ENCODE measurements at places on chromosomes 6 and 20. TPM values are rescaled to one million over a fixed set of nuclear protein-coding genes. Genes with fewer than 3 reads are reported as not detected.
A peak's percentile ranks its signal among the peaks of the same experiment; 100 is the strongest.

ZNF311 gene
- total RNA-seq: 0.20 TPM

GINS1 gene
- total RNA-seq: 22.1 TPM

PTP4A1 gene
- 221 TPM for total RNA-seq

IPCEF1 gene
- not detected for total RNA-seq

MYB gene
- 0.05 TPM for total RNA-seq

CALHM4 gene
- total RNA-seq: not detected

DNA sequence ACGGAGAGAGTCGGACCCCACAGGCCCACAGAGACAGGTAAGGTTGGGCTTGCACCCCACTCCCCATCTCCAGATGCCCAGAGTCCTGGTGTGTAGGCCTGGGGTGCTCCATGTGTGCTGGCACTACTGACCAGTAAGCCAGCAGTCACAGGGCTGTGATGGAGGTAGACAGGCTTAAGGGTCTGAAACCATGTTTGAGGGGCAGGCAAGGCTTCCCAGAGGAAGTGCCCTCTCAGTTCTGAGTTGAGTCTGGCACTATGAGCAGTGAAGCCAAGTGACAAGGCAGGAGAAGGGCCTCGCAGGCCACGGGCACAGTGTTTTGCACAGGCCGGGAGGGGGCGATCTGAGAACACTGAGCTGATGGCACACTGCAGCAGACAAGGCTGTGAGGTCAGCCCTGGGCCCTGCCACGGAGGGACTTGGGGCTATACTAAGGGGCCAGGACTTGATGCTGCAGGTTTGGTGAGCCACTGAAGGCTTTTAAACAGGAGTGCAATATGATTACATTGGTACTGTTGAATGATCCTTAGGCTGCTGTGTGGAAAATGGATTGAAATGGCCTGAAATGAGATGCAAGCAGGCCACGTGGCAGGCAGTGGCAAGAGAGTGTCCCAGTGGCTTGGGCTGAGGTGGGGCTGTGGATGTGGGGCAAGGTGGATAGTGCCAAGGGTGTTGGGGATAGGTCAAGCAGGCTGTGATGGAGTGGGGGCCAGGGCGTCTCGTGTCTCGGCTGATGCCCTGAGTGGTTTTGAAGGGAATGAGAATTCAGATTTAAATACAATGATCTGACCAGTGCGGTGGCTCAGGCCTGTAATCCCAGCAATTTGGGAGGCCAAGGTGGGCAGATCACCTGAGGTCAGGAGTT, 20.3 kb downstream of the TTBK1 start:
- peak; percentile 58 for DNase-seq

DNA sequence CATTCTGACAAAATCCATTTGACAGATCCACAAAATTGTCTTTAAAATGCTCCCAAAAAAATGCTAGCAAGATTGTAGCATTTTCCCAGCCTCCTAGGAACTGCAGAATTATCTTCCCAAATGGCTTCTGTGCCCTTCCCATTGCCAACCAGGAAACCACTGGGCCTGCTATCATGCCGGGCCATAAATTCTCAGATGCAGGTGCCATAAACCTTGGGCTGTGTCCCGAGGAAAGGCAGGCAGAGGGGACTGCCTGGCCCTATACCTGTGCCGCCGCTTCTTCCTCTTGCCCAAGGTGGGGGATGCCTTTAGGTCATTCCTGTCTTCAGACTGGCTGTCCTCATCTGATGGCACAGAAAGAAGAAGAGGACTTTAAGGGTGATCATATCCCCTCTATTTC, 2.8 kb downstream of the VSX1 start:
- DNase-seq: no peak

DNA sequence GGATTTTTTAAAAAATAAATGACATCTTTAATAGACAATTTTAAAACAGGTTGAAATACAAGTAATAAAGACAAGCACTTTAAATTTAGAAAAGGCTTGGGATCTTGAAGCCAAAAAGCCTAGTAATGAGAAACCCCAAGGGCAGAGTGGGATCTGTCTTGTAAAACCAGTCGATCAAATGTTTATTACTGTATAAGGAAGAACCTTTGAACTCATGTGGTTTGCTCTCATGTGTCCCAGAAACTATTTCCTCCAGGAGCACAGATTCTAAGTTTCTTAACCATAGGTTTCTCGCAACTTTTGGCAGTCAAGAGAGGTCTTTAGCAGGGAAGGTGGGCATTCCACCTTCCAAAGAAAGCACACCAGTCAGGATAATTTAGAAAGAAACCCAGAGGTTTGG, 541.7 kb upstream of the BTBD3 start:
- no peak for DNase-seq

- no peak for DNase-seq
Measured at GRCh38 chr6:136535880-136536650, 14.2 kb downstream of the MAP7 start.

DNA sequence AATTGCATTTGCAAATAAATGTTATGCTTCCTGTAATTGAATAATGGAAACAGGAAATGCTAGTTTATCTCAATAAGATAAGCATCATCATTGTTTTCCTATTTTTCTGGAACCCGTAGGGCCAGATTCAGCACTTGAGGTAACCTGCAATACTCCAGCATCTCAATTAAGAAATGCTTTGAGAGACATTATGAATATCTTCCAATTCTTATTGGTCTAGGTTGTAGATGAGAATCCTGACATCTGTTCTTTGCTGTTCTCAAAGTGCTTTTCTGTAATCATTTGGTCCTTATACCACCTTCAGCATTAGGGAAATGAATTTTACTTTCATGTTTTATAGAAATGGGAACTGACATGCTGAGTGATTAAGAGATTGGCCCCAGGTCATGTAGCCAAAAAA, 428.3 kb downstream of the CBLN4 start:
- no peak for DNase-seq

- DNase-seq: no peak
Measured at GRCh38 chr6:3228046-3228671, 706 bp upstream of the TUBB2B start.

DNA sequence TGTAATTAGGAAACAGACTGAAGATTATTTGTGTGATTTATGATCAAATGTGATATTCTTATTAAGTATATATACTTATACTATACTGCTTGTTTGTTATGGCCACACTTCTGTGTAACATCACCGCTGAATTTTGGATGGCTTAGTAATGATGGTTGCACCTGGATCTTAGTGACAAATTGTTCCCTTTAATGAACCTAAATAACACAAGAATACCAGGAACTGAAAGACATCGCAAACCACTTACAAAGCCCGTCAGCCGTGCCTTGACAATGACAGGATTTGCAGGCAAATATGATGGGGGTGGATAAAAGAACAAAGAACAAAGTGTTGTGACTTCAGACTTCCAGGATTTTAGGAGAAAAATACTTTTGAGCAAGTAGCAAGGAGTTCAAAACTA, 67.1 kb downstream of the LAMP5 start:
- no peak for DNase-seq

DNA sequence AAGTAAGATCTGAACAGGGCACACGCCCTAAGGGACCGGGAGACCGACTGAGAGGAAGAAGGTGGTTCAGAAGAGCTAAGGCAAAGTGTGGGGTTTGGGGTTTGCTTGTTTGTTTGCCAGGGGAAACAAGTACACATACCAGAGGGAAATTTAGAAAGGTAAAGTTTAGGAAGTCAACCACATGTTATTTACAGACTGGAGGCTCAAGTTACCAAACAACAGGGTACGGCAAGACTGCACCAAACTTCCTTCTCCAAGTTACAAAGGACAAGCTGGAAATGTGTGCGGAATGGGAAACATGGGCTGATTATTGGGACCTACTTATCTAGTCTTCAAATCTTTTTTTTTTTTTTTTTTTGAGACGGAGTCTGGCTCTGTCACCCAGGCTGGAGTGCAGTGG, 11.2 kb downstream of the PREP start:
- no peak for DNase-seq

DNA sequence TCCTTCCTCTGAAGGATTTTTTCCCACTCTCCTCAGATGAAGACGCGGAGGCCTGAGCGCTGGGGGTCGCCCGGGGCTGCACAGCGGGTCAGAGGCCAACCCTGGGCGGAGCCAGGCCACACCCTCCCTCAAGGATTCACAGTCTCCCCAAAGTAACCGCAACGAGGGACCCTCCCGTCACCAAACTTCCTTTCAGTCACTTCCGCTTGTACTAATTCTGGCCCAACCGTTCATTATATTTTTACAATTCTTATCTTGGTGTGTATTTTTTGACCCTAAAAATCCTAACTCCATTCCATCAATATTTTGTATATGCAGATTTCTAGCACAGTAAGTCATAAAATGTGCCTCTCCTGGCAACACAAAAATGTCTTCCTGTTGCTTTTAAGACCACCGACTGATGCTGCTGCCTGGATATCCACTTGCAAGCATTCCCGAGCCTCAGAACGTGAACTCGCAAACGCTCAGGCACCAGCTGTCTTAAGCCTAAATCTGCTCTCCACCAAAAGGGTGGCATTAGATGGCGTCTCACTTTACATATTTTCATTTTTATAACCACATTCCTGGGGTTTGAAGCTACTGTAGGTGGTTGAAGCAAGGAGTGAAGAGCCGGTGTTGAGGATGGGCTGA, 128.0 kb downstream of the DLL1 start:
- DNase-seq: no peak

DNA sequence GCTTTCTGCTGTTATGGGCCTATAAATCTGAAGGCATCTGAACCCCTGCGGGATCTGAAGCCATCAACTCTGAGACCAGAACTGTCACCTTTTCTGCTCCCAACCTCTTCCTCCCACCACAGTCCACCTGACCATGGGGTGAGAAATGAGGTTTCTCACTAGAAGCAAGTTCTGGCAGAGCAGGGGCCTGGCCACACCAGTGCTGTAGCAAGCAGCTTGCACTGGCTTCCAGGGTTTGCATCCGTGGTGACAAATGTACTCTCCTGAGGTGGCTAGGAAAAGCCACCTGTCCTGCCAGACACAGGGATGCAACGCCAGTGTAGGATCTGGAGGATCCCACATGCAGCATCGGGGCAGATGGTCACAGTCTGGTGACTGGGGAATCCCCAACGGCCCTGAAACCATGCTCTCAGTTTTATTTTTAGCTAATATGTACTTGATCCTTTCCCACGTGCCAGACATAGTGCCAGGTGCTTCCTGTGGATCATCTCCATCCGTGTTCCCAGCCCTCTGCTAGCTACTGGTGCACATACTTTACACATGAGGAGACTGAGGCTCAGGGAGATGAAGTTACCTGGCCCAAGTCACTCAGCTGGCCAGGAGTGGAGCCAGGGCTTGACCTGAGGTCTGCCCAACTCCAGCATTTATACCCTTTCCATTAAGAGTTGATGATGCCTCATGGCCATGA, 122.1 kb upstream of the SPACA1 start:
- DNase-seq: no peak

GRCh38 chr6:38714239-38715015, 684 bp upstream of the DNAH8 start:
- no peak for DNase-seq

DNA sequence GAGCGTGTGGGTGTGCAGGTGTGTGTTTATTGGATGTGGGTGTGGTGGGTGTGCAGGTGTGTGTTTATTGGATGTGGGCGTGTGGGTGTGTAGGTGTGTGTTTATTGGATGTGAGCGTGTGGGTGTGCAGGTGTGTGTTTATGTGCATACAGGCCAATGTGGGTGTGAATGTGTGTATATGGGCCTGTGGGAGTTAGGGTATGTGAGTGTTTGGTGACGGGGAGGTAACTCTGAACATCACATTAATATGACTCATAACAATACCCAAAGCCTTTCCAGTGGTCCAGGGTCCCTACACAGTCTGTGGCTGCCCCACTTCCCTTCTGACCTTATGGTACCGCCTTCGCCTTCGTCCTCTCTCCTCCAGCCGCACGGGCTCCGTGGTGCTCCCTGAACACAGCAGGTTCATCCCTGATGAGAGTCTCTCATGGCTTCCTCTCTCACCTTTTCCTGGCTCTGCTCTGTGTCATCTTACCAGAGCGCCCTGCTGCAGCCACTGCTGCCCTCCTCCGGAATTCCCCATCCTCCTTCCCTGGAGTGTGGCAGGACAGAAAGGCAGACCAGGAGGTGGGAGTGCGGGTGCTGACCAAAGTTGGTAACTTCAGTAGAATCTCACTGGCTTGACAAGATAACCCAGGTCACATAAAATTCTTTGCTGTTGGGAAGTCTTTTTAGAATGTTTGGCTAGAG, 80.0 kb downstream of the SLC2A10 start:
- DNase-seq: no peak

DNA sequence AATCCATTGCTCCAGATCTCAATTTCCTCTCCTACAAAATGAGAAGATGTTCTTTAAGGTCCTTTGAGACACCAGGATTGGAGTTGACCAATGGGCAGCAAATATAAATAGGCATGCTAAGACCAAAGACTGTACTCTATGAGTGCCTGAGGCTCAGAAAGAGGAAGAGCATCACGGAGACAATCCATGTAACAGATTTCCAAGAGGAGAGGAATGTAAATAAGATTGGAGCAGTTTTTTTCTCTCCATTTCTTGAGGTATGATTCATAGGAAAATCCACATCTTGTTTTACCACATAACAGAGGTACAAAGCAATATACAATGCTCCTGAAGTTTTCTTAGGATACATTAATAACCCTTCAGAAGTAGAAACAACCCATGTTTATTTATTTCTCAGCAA, 109.8 kb downstream of the UBE3D start:
- no peak for DNase-seq

DNA sequence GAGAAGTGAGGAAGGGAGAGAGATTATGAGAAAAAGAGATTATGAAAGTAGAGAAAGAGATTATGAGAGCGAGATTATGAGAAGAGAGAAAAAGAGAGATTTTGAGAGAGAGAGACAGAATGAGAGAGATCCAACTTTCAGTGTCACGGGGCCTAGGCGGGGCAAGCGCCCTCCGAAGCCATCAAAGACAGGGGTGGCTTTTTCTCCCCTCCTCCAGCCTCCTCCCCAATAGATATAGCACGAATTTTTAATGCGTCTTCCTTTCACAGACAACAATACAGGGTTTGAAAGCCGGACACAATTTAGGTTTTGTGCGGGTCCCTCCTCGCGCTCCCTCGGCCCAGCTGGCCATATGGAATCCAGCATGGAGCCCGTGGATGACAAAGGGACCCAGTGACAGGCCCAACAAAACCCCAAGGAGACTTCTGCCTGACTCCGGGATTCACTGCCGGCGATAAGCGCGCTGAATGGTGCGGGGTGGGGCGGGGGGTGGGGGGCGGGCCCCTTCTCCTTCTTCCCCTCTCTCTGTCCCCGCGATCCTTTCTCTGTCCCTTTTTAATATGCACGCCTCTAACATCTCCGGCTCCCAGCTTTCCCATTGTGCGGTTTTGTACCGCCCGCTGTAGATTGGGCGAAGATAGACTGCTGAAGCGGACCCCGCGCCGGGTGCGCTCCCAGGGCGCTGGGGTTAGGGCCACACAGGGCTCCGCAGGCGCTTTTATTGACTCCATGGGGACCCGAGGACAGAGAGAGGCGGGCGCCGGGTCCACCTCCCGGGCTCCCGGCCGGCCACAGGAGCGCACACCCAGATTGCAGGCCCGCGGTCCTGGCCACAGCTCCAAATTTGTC, 5.4 kb downstream of the NKX2-2 start:
- DNase-seq: no peak

DNA sequence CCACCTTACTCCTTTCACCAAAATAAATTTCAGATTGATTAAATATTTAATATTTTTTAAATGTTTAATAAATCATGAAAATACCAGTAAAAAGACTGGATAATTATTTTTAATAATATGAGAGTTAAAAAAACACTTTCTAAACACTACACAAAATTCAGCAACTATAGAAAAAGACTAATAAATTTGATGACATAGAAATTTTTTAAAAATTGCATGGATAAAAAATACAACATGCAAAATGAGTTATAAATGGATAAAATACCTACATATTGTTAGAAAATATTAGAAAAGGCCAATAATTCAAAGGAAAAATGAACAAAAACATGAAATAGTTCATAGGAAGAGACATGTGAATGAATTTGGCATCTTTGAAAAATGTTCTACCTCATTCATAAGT, 101.0 kb upstream of the EDN1 start:
- no peak for DNase-seq

All from NCI-H460 (cell line).